GM13977 (cell line): ENCODE measurements at places on chromosomes 12 and 14.

DNA sequence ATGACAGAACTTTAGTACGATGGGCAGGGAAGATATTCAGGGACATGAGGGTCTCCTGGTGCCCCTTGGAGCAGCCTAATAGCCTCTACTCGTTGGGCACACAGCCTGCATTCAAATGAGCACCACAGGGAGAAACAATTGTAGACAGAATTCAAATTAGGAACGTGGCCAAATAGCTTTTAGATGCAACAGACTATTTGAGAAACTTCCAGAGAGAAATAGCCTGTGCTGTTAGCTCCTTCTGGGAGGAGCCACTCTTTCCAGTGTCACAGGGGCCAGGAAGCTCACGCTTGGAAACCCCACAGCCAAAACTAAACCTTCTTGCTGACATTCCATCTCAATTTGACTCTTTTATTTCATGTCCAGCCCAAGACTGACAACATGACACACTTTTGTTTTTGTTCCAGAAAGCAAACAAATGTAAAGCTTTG, 114.5 kb downstream of the RPAP3 start:
- DNase-seq, result no peak

- DNase-seq, result no peak
Observed at GRCh38 chr14:29354486-29354885, 573.2 kb downstream of the PRKD1 start.

DNA sequence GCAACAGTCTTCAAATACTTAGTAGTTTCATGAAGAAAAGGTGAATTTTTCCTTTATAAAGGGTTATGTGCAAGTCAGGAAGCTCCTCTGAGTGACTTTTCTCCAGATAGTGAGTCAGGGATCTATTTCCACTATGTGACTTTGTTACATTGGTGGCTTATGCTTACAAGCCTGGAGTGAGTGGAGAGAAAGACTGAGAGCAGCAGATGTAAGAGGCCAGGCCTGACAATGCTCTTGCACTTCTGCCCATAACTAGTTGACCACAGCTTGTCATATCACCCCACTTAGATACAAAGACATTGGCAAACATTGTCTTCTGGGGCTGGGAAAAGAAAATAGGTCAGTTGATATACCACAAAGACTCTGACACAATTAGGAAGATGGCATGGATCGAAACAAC, 236.5 kb downstream of the PDZRN4 start:
- no peak for DNase-seq

DNA sequence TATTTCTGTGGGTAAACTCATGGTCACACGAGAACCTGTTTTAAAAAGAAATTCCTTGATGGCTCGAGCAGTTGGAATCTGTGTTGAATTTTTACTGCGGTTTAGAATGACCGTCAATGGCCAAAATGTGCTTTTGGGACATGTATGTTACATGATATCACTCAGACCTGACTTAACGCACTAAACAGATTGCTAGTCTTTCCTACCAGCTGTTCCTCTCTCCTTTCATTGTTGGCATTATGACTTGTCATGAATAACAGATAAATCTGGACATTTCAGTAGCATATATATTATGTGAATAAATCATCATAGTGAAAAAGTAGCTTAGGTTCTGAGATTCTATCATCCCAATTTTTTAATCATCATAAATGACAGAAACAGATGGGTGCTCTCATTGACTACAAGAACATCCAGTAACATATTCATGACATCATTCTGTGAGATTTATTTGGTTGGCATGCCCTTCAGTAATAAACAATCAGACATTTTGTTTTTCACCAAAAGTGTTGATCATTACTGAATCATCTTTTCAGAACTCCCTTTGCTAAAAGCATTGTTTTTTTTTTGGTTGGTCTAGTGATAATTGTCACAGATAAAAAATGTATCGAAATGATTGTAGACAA, 57.9 kb upstream of the NAV3 start:
- no peak for DNase-seq

- DNase-seq, result peak; percentile 23
Observed at GRCh38 chr14:92122351-92122677, 545 bp downstream of the CPSF2 start.

GRCh38 chr12:122049827-122050226, 28.1 kb downstream of the BCL7A start:
- no peak for DNase-seq

DNA sequence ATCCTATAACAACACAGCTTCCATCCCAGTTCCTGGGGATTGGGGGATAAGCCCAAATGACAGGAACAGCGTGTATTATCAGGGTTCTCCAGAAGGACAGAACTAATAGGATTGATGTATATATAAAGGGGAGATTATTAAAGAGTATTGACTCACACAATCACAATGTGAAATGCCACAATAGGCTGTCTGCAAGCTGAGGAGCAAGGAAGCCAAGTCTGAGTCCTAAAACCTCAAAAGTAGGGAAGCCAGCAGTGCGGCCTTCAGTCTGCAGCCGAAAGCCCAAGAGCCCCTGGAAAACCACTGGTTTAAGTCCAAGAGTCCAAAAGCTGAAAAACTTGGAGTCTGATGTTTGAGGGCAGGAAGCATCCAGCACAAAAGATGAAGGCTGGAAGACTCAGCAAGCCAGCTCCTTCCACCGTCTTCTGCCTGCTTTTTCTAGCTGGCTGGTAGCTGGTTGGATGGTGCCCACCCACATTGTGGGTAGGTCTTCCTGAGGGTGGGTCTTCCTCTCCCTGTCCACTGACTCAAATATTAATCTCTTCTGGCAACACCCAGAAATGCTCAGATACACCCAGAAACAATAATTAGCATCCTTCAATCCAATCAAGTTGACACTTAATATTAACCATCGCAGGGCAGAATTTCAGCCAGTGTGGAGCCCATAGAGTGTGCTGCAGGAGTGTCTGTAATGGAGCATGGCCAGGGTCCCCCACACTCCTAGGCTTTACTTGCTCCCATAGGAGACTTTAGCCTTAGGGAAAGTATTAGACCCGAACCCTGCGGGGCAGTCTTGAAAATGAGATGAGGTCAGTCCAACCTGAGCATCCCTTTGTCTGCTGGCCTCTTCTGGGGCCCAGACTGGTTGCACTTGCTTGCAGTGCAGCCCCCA, 111.1 kb downstream of the SINHCAF start:
- DNase-seq, result no peak

DNA sequence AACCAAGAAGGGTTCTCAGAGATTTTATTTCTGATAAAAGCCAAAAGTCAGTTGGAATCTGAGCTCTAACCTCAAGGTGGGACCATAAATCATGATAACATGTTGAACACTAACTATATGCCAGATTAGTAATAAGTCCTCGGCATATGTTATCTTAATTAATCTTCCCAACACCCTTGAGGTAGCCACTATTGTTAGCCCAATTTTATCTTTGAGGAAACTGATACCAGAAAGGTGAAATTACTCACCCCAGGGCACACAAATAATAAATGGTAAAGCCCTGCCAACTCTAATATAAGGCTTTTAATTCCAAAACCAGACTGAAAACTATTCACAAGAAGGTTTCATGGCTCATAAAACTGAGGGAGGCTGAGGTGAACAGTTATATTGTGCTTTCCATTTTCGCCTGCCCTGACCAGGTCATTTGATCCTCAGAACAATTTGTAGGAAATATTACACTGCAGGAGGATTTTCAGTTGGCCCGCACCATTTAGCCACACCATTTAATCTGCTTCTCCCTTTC, 16.1 kb upstream of the NUAK1 start:
- DNase-seq, result no peak

DNA sequence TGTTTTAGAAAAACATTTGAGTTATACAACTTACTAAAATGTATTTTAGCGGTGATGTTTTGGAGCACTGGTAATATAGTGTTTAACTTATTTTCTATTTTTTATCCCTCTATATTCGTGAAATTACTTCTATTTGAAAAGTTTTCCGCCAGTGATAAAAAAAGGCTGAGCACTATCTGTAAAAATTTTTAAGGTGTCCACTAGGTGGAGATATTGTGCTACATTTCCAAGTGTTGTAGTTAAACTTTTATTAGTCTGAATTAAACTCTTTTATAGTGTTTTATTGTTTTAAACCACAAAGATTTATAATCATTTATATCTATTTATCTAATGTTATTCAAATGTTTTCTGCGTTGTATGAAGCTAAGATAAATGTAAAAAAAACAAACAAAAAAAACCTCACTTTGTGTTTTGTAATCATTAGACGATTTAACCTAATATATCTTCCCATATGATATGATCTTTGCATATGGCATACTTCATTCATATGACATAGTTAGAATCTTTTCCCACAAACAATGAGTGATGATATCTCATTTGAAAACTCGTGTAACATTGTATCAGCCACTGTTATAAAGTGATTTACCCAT, 11.8 kb downstream of the ALG10B start:
- peak; percentile 14 for DNase-seq

- DNase-seq, result peak; percentile 53
Observed at GRCh38 chr14:58072288-58073071, 79.5 kb downstream of the ARMH4 start.

- no peak for DNase-seq
Observed at GRCh38 chr12:27549236-27549800, 25.3 kb downstream of the PPFIBP1 start.

- DNase-seq, result no peak
Observed at GRCh38 chr14:72906879-72907278, 13.0 kb upstream of the DPF3 start.

DNA sequence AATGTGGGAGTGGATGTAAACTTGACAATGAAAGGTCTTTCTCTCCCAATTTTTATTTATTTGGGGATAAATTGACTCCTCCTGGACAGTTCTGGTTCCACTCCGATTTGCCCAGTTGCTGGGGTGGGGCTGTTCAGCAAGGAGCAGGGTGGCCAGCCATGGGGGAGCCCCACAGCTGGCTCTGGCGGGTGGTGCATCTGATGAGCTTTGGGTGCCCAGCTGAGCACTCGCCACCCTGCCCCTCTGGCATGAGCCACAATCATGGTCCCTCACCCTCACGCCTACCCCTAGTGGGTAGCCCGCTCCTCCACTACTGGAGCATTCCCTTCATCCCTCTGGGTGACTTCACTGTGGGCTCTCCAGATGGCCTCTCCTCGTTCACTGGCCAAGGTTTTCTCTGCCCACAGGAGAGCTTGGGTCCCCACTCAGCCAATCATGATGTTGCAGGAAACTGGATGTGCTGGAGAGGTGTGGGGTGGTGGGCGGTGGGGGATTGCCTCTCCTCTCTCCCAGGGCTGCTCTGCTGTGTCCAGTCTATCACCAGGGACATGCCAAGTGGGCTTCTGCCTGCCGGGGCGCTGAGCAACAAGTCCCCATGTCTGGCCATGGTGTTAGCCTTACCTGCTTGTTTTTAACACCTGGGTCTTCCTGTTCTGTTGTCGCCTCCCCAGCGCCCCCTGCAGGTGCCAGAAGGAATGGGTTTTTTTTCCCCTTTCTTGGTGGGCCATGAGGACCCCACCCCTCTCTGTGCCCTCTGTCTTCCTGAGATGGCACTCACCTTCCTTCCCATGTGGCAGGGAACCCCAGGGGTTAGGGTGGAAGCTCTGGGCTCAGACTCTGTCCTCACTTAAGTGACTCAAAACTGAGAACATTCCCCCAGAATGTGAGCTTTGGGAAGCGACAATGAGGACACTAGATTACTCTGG, 3.4 kb downstream of the CYP46A1 start:
- DNase-seq, result no peak

- DNase-seq, result no peak
Observed at GRCh38 chr14:67377916-67378315, 17.8 kb downstream of the EIF2S1 start.

DNA sequence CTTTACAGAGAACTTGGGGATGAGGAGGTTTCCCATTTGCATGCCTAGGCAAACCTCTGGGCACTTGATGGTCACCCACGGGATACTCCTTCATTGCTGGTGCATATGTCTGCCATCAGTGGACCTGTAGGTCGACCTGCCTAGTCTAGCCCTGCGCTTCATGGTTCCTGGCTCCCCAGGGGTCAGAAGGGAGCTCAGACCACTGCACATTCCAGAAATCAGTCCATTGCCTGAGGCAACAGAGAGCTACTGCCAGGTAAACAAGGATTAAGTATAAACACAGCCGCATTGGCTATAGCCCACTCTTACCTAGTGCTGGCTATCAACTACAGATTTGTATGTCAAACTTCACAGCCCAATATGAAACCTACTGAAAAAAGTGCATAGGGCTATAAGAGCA, 476.4 kb downstream of the SOX5 start:
- DNase-seq, result no peak

DNA sequence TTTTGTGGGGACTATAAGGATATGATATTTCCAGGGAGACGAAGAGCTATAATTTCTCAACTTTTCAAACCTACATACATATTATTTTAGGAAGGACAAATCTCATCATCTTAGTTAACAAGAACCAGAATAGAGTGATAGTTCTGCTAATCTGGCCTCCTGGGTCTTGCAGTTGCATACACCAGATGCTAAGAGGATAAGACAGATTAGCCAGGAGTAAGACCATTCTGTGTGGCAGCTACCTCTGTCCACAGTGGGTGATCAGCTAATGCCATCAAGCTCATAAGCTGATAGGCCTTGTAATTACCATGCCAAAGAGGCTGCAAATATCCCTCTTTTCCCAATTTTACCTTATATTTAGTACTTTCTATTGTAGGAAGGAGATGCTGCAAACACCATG, 776.8 kb downstream of the NRXN3 start:
- no peak for DNase-seq

- no peak for DNase-seq
Observed at GRCh38 chr14:100467046-100467750, 120.0 kb downstream of the BEGAIN start.

DNA sequence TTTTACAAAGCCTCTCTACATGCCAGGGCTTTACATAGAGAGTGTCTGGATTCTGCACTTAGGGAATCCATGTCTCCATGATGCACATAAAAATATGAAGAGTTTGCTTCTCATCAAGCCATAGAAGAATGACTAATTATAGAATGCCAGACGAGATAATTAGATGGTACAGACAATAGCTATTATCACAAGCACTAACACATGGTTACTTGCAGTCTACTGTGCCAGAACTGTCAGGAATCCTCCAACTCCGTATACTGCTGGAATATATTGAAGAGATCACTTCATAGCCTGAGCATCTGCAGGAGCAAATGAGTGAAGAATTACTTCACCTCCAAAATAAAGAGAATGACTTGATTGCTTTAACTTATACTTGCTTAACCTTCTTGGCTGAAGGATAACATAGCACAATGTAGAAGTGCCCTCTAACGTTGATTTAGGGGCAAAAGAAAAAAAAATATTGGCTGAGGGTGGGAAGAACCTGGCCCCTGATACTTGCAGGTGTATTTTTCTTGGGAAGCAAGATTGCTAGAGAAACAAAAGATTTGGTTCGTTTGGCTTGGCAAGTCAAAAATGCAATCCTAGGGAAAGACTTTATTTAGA, 272.8 kb upstream of the FAR2 start:
- DNase-seq, result no peak

DNA sequence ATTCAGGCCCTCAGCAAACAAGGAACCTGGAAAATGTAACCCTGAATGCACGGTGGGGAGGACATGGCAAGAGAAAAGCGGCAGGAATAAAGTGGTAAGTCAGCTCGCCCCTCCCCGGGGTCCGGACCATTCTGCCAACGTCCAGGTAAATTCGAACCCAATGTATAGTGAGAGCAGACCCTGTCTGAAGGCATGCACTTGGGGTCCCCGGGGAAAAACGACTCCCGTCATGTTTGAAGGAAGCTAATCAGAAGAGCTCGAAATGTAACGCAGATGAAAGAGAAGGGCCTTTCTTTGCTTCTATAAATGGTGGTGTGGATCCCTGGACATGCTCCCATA, 193 bp downstream of the ACACB start:
- no peak for DNase-seq

GRCh38 chr14:102539544-102540314, 30.2 kb upstream of the ANKRD9 start:
- no peak for DNase-seq
